ENCODE measurements at places on chromosomes 7 and 10.

- DNase-seq, result no peak
These were observed 566.1 kb upstream of the NRP1 start for GRCh38 chr10:33900596-33900995.

DNA sequence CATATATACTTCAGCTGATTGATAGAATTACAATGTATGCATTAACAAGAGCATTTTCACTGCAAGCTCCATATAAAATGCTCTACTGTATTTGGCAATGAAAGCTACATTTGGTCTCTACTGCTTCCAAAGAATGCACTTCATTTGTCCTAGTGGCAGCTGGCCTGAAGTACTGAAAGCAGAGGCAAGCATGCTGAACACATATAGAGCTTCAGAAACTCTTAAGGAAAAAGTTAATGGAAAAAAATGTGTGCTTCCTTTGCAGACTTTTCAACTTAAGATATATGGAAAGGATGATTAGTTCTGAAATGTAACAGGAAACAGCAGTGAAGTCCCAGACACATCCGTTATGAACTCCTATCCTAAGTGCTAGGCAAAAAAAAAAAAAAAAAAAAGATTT, 537.1 kb upstream of the POM121L12 start:
- no peak for DNase-seq

DNA sequence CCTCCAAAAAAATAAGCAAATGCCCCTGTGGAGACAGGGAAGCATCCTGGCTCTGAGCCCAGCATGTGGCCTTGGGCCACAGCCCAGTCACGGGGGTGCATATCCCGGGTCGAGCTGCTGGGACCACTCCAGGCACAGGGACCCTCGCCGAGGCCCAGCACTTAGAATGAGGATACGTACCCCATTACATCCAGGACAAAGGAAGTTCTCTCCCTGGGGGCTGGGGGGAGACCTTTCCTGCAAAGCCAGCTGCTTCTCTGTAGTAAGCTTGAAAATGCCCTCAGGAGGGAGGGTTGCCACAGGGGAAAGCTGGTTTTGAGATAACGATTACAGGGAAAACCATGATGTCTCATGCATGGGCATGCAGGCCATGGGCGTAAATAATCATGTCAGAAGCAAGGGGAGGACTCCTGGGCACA, 75.5 kb downstream of the HIPK2 start:
- no peak for DNase-seq

DNA sequence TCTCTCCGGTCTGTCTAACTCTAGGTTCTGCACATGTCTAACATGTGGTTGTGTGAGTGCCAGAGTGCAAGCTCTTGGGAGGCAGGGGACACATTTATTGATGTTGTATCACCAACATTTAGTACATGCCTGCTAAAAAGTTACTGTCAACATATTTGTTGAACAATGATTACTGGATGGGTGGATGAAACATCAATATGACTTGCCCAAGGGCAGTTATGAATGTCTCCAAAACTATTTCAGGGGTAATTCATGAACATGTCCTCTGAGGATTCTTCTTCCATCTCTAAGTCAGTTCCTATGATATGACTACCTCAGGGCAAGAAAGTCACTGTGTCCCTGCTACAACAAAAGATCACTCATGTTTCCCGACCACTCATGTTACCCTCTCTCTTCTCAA, 91.3 kb upstream of the STEAP1B start:
- DNase-seq, result no peak

DNA sequence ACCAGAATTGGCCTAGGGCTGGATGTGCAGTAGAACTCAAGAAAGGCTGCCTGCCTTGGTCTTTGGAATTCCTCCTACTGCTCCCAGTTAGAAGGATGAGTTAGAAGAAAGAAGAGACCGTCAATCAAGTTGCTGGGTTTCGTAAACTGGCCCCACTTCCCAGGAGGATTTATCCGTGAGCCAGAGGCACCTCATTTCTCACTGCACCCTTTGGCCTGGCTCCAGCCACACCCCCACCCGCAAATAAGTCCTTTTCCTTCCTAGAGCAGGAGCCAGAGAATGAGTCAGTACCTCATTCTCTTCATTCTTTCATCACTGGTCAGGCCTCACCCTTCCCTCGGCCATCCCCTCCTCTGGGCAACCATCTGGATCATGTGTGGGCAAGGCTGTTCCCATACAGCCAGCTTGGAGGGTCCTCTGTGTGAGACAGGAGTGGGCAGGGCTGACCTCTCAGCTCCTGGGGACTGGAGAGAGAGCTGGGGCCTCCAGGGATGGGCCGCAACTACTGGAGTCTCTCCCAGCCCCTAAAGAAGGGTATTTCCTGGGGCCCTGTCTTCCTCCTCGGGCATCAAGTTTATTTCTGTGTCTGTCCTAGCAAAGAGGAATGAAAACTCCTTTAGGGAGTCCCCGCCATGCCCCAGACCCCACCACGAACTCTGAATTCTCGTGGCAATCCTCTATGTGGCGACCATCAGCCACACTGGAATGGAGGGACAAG, 87.2 kb upstream of the DUSP5 start:
- no peak for DNase-seq

DNA sequence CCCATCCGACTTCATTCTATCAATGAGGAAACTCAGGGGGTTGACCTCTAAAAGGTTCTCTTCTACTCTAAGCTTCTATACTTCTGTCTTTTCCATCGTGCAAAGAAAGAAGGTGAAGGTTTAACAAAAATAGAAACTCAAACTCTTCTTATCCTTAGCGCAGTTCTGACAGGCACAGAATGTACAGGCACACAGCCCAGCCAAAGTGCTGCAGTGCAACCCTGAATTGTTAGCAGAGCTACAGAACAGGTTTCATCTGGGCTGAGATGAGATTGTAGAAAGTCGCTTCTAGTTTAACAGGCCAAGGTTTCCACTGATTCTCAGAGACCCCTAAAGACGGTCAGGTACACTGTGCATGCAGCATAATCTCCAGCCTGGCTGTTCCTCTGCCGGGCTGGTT, 79.3 kb upstream of the AFAP1L2 start:
- DNase-seq, result no peak

DNA sequence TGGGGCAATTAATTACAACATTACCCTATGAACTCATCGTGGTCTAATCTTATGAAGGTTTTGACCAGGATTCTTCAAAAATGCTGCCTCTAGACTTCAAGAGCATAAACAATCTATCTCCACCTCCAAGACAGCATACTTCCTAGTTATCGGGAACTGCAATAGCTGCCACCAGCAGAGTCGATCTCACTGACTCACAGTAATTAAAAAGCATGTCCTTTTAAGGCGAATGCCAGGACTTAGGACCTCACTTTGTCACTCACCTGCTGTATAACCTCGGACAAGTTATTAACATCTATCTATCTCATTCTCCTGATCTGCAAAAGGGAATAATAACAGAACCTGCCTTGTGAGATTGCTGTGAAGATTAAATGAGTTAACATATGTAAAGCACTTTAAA, 666.0 kb upstream of the COBL start:
- DNase-seq, result no peak

- peak; percentile 47 for DNase-seq
These were observed 346.1 kb upstream of the ANKRD30A start for GRCh38 chr10:36779238-36779846.

DNA sequence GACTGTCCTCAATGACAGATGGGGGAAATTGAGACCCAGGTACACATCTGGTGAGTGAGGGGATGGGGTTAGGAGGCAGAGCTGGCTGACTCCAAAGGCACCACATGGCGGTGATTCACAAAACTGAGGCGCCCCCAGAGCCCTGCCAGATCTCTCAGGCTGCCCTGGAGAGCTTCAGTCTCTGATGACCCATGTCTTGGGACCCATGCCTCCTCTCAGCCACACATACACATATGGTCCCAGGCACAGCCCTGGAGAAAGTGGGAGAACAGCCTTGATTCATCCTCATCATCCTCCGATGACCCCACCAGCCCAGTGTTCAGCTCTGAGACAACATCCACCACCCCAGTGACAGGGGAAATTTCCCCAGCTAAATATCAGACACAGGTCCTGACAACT, 426.0 kb downstream of the RPS24 start:
- DNase-seq, result no peak

GRCh38 chr10:101267776-101268175, 38.5 kb upstream of the LBX1 start:
- DNase-seq, result no peak

- no peak for DNase-seq
These were observed 18.1 kb downstream of the ADRB1 start for GRCh38 chr10:114061789-114062188.

DNA sequence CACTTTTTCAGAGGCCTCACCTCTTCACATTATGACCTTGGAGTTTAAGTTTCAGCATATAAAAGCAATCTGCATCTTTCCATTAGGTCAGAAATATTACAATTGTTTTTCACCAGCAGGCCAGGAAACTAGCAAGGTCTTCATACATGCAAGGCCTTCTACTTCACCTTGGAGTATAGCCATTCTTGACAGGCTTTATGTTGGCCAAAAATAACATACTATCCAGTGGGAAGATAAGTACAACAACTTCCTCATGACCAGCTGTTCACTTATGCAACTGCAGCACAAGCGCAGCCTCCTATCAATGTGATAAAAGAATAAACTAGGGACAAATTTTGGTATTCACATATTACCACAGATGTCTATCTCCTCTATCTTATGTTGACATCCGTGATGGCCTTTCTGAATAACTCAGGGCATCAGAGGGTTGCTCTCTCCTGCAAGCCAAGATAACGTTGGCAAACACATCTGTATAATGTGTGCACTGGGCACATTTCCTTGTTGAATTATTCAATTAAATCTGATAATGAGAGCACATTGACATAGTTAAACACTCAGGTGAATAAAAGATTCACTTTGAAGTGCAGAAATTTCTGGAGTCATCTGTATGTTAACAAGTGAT, 239.8 kb downstream of the FZD1 start:
- DNase-seq, result no peak

Data from ecto neural progenitor cell (in vitro differentiated cells).